HS-5 (cell line): ENCODE measurements at places on chromosomes 12 and 14.

- no peak for DNase-seq
These were observed 99.2 kb downstream of the SCARB1 start for GRCh38 chr12:124764451-124764850.

DNA sequence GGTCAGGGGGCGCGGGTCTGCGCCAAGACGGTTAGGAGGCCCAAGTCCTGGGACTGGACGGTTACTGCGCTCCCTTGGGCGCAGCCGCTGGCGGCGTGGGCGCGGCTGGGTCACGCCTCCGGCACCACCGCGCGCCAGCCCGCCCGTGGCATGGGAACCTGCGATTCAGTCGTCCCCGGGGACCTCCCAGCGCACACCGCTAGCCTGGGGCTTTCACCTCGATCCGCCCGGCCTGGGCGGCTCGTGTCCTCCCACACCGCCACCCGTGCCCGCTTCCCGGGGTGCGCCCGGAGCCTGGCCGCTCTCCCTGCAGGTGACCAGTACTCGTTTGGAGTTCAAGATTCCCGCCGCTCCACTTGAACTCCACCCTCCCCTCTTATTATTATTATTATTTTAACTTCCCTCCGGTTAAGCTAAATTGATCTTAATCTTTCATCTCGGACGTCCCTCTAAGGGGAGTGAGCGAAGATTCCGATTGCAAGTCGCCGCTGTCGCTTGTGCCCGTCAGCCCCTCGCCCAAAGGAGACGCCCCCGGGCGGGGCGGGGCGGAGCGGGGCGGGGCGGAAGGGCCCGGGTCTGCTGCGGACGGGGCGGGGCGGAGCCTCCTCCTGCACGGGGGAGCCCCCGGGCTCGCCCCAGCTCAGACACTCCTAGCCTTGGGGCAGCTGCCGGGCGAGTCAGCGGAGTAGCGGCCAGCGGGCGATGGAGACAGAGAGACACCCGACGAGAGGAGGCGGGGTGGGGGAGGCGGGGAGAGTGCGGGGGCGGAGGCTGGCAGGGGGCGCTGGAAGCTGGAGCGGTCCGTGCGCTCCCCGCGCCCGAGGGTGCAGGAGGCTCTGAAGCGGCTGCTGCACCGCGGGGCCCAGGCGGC is at the start of gene KCNMB4:
Gene KCNMB4 (plus strand): TSS at position 643 of the 871 bp plus-strand sequence. CDS start 445 bp downstream, outside the sequence.
- DNase-seq = peak; percentile 19

DNA sequence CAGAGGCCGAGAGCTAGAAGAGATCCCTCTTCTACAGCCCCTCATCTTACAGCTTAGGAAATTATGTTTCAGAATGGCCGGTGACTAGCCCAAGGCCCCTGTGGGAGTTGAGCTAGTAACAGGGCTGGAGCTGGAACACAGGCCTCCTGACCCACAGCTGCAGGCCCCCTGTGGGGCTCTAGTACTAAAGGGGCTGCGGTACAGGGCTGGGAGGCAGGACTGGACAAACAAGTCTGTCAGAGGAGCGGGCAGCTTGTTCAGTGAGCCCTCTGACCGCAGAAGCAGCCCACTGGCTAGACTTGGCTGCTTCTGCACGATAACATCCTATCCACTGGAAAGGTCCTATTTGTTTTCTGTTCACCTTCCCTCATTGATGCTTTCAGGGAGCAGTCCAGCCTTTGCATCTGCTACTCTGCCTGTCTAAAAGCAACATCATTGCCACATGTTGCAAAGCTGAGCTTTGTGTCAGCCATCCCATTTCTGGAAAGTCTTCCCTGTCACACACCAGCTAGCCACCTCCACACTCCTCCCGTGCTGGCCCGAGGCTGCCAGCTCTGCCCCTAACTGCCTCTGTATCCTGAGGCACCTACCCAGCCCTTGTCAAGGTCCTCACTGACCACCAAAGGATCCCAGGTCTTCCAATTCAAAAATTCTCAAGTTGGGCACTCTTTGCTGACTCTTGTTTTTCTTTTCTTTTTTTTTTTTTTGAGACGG is 10.2 kb downstream of the PSMC1 start:
- DNase-seq = no peak

DNA sequence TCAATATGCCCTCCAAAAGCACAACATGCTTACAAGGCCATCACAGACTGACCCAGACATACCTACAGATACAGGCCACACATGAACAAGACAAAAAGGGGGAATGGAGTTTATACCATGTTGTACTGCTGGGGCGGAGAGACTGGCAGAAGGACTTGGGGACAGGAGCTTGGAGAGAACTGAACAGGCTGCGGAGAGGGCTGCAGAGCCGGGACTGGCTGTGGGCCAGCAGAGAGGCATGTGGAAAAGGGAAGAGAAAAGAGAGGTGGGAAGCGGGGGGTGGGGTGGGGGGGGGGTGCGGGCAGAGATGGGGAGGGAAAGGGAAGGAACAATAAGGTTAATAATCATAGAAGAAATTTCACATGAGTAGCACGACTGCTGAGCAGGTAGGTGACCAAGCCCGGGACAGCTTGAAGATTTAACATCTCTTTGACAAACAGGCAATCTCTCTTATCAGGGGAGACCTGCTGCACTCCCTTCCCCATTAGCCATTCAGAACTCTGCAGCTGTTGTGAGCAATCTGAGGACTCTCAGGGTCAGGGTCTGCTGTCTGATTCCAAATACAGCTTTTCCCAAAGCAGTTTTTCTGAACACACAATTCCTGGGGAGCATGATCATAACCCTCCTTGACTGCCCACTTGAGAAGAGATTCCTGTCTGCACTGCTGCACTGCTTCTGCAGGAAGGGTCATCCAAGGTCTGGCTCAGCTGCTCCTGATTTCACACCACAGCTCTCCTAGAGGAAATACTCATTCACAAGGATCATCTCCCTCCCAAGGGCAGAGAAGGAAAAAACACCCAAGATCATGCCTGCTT is 21.6 kb upstream of the STAC3 start:
- no peak for DNase-seq

DNA sequence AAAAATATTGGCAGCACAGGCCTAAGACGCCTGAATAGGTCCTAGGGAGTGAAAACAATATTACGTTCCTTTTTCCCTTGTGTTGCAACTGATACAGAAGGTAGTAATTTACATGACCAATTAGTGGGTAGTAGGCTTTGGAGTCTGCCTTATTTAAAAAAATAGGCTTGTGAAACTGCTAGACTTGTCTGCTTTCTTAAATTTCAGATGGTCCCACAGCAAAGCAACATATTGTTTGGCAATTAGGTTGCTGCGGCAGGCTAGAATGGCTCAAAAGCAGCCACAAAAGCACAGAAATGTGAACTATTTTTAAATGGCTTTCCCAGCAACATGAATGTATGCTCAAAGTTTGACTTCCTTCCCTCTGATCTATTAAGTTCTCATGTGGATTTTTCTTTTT is 211.9 kb downstream of the TTC8 start:
- no peak for DNase-seq

- no peak for DNase-seq
These were observed 8.0 kb upstream of the RASSF8 start for GRCh38 chr12:25950329-25951115.

DNA sequence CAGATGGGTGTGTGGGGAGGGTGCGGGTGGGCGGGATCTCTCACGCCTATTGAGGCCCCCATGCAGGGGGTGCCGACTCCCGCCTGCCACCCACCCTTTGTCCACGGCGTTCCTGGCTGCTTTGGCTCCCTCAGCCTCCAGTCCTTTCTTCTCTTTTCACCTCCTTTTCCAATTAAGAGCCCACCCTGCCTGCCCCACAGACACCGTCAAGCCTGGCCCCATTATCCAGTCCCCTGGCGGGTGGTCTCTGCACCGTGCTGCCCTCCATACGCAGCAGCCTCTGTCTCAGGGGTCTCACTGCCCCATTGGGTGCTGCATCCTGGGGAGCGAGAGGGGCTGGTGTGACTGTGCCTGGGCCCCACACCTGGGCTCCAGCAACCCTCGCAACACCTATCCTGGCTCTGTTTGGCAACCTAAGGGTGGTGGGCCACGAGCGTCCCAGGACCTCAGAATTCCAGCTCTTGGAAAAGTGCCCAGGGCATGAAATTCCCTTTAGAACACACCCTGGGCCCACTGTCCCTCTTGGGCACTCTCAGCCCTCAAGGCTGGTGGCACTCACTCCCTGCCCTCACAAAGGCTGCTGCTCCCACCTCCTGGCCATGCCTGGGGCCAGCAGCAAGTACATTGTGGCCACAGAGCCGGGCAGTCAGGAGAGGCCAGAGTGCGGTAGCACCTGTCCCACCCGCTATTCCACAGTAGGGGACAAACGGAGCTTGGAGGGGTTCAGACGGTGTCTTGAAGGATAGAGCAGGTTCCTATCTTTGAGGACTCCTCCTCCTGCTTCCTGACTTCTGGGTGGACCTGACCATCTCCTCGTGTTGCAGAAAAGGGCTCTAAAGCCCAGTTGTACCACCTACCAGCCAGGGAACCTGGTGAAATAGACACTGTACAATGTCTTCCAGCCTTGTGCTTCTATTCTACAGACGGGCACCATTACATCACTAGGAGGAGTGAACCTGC is 114.1 kb downstream of the KIF26A start:
- DNase-seq = no peak

GRCh38 chr14:105019861-105020814 is 745 bp downstream of the CDCA4 start:
- DNase-seq = no peak

DNA sequence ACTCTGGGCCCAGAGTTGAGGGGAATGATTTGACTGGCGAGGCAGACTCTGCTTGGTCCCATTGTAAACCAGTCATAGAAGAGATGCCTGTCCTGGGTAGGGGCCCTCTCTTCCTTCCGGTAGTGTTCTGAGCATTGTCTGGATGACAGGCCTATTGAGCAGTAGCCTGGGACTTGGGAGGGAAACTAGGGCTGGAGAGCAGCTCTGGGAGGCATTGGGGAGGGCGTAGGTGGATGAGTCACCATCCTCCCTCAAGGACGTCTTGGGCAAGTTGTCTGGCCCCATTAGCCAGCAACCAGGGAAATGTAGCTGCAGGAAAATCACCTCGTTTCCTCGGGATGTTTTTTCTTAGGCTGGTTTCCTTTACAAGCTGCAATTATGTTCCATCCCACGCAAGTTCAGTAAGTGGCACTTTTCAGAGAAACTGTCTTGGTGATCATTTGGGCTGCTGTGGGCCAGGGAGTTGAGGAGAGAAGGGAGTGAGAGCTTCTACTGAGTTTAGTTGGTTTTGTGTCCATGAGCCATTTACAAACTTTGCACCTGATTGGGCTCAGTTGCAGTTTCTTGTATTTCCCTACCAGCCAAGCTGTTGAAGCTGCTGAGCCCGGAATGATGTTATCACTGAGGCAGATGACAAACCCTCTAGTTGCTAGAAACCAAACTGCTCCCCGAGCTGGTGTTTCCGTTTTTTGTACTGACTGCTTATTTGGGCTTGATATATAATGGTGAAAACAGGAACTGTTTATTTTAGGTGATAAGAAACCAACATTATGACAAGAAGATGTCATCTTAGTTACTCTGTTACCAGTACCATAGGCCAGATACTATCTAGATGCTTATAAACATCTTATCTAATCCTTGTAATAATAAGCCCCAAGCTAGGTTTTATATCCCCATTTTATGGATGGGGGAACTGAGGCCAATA is 147.6 kb downstream of the CHST11 start:
- peak; percentile 89 for DNase-seq

DNA sequence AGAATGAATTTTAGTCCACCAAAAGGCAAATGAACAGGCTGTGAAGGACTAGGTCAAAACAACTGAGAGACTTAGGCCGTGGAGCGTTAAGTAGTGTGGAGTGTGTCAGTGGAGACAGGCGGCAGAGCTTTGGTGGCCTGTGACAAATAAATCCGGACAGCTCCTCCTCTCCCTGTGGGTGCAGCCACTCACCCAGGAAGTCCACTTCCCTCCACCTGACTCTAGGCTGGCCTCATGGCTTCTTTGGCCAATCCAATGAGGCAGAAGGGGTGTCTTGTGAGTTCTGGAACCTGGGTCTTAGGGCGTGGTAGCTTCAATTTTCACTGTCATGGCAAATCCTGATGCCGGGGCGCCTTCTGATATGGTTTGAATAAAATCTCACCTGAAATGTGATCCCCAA is 180.9 kb upstream of the C14orf180 start:
- DNase-seq = no peak

DNA sequence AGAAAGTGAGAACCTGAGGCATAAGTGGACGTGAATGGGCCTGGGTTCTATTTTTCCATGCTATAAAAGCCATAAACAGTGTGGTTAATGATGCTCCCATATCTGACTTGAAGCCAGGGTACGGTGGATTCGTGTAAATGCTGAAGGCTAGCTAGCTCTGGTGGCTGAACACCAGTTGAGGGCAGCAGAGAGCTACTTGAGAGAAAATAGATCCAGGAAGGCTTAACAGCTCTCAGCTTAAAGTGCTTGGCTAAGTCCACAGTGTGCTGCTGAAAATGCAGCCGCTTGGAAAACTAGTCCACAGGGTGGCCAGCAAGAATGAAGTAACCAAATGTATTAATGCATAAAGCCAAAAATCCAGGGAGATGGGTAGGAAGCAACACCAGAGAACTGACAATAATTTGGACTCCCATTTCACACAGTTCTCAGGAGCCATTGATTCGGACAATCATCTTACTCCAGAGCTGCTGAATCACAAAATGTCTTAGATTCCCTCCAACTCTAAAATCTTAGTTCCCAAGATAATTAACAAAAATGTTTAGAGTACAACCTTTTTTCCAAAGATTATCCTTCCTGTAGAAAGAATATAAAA is 15.0 kb upstream of the FOXG1 start:
- no peak for DNase-seq

DNA sequence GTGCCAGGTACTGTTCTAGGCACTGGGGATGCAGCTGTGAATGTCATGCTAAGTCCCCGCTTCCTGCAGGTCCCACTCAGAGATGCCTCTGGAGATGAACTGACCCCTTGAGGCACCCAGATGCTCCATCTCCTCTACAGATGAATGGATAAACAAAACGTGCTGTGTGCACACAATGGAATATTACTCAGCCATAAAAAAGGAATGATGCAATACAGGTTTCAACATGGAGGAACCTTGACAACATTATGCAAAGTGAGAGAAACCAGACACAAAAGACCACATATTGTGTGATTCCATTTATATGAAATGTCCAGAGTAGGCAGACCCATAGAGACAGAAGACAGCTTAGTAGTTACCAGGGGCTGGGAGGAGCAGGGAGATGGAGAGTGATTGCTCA is 320.1 kb upstream of the DIO3 start:
- DNase-seq = no peak

DNA sequence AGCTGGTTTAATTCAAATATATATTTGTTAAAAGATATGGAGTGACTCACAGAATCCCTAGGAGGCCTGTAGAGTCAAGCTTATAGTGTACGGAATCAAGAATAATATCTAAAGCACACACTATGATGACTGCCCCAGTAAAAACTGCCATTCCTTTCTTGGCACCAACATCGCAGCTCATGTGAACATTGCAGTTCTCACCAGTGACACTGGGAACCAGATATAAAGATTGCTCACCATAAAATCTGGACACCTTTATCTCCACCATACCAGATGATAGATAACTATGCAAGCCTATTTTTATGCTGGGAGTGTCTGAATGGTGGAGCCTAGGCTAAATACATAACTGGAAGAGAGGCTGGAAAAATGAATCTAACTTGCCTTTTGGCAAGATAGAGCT is 463.9 kb upstream of the TBX3 start:
- no peak for DNase-seq

DNA sequence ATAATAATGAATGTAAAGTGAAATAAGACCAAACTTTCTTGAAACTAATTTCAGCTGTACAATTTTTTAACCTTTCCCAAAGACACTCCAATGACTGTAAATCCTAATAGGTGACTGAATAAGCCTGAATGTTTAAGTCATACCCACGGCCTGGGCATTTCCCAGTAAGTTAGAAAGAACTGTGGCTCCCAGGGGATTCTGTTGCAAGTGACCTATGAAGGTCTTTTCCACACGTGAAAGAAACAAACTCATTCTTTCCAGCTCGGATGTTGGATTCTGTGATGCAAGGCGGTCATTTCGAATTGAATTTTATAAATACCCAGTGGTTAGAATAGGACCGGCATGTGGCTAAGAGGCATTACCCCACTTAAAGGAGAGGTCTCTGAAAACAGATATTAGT is 1134.4 kb downstream of the GALC start:
- DNase-seq = no peak
